ENCODE measurements at places on chromosomes 13 and 19.
A peak's percentile ranks its signal among the peaks of the same experiment; 100 is the strongest.

DNA sequence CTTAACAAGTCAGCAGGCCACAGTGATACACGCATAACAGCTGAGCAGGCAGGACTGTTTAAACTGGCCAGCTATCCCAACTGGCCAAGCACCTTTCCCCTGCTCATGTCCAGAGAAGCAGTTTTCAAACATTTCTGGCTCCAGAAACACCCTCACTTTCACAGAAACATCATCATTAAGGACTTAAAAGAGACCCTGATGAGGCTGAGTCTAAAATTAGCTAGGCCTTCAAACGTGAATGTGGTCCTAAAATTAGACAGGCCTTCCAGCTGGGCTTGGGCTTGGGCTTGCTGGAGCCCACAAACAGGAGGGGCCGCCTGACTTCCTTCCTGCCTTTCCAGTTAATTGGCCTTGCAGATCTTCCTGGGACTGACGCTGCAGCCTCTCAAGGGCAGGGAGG, 334.2 kb downstream of the DNAJC15 start:
- no peak for DNase-seq

DNA sequence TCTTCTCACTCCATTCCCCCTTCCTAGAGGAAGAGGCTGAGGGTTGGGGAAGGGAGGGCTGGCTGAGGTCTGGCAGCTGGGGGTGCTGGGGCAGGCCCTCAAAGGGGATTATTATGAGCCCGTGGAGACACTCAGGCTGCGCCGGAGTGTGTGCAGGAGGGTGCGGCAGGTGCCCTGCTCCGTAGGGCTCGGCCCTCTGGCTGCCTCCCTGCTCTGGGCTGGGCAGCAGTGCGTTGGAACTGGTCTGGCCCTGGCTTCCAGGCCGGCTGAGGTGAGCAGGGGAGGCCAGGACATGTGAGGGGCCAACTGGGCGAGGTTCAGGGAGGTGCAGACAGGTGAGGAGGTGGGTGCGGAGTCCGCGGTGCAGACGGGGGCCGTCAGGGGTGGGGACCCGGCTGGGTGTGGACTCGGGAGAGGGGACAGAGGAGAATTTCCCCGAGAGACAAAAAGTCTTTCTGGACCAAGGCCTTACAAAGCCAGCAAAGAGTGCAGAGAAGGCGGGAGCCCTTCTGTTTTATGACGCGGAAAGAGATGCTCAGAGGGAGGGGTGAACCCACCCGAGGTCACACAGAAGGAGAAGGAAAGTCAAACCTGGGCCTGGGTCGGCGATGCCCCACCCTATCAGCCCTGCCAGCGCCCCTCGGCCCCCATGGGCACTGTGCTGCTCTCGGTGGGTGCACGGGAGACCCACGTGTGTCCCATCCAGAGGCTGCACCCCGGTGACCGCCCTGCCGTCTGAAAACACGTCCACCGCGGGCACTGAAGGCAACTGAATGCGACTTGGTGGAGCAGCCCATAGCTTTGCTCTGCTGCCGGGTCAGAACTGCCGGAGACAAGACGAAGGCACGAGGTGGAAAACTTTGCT, 31.0 kb downstream of the PIP5K1C start:
- DNase-seq = no peak

GRCh38 chr19:371501-372168, 27.0 kb upstream of the MIER2 start:
- DNase-seq = no peak

GRCh38 chr19:14405380-14405757, 13.8 kb downstream of the DDX39A start:
- DNase-seq = no peak

GRCh38 chr13:101624981-101625380, 172.5 kb downstream of the ITGBL1 start:
- DNase-seq = no peak

DNA sequence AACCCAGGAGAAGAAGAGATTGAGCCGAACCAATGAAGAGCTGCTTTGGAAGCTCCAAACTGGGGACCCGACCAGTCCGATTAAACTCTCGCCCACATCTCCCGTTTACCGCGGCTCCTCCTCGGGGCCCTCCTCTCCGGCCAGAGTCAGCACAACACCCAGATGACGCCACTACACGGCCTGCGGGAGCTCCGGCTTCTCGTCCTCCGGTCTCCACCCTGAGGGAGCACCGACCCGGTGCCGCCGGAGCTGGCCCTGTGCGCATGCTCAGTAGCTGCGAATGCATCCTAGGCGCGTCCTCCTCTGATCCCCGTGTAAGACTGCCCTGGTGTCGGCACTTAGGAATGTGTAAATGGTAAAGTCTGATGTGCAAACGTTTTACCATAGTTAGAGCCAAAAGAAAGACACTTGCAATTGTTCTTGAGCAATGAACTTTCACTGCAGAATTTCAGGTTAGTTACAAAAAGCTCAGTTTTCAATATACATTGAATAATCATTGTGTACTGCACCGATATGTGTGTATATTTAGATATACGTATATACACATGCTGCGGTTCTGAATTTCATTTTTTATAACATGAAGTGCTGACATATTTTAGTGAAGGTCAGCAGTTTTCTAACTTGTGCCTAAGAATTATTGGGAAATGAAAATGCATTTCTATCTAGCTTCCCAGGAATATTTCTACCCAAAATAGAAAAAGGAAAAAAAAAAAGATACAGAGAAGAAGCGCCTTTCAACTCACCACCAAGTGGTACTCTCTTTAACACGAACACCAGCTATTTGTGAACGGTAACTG, 92.2 kb downstream of the SLC7A1 start:
- no peak for DNase-seq

DNA sequence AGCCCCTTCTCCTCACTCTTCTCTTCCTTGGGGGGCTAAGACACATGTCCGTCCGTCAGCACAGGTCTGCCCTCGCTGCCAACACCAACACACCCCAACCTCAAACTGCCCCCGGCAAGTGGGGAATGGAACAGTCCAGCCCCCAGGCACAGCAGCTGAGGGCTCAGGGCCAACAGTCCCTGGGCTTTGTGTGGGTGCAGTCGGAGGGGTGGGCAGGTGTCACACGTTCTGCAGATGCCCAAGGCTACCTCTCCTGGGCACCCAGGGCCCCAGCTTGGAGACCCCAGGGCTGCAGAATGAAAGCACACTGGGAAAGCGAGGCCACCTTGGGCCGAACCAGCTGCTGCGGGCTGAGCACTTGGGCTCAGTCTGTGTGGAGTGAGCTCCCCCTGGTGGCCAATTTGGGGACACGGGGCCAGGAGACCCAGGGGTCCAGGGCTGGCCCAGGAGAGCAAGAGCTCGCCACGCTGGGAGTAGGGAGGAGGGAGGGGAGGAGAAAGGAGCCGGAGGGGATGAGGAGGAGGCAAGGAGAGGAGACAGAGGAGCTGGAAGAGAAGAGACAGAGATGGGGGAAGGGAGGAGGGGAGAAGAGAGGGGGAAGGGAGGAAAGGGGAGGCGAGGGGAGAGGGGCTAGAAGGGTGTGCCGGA, 14.0 kb upstream of the ATP8B3 start:
- DNase-seq = peak; percentile 75

DNA sequence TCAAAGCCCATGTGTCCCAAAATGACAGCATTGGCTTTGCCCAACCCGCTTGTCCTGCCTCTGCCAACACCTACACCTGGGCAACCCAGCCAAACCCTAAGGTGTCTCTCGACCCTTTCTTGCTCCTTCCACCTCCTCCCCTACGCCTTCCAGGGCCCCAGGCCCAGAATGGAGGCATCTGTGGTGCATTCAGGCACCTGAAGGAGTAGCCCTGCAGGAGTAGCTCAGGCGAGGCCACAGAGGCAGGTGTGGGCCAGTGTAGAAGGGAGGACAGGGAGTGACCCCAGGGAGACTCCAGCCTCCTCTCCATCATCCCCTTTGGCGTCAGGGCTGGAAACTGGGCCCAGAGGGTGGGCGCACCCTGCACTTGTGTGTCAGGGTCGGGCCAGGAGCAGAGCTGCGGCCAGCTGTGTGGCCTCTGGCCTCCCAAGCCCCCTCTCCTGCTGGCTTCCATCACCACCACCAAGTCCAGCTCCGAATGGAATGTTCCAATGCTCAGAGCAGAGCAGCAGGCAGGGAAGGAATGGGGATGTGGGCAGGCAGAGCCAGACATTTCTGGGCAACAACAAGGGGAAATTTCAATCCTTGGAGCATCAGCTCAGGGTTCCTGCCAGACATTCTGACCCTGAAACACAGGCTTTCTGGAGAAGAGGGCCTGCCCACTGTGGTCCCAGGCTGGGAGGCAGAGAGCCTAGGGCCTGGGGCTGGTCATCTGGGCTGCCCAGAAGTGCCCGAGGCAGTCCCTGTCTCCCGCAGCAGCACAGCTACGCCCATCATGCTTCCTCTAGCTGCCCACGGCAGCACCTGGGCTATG, 16.4 kb downstream of the PLEKHF1 start:
- DNase-seq = no peak

DNA sequence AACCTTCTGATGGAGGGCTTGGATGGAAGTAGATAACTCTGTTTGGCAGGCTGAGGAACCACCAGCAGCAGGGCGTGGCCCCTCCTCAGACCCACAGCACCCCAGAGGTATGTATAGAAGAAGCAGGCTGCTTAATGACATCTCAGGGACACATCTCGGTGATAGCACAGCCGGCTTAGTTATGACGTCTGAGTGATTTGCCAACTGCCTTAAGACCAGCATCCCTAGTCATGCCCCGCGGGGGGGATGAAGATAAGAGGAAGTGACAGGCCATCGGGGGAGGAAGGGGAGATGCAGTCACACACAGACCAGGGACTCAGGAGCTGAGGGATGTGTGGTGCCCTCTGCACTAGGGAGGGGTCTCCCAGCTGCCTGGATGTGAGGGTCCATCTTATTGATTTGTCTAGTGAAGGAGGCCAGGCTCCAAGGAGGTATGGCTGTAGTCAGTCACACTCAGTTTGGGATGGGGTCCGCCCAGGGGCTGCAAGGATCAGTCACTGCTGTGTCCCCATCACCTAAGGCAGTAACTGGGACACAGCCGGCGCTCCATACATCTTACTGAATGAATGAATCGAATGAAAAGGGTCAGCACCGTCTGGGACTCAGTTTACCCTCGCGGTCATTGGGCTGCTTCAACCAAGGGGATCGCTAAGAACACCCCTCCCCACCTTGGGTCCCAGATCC, 19.2 kb upstream of the ERCC1 start:
- no peak for DNase-seq

GRCh38 chr13:73580513-73581267, 521.9 kb downstream of the KLF5 start:
- no peak for DNase-seq

DNA sequence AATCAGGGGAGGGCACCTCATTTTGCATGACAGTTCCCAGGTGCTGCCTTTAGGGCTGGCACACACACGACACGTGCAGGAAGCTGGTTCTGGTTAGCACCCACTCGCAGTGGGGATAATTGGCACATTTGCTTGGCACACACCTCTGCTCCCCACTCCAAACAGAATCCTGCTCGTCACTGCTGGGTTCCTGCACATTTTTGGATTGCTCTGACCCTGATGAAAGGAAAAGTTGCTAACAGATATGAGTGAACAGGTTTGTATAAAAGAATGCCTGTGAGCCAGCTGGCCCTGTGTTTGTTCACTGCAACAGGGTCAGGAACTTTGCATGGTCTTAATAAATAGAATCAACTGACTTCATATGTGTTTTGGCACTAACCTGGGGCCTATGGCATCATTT, 1500.4 kb downstream of the EFNB2 start:
- DNase-seq = no peak

- no peak for DNase-seq
Observed at GRCh38 chr19:44866664-44867063, 20.6 kb downstream of the NECTIN2 start.

- DNase-seq = no peak
Observed at GRCh38 chr19:32230441-32230840, 115.0 kb upstream of the ZNF507 start.

DNA sequence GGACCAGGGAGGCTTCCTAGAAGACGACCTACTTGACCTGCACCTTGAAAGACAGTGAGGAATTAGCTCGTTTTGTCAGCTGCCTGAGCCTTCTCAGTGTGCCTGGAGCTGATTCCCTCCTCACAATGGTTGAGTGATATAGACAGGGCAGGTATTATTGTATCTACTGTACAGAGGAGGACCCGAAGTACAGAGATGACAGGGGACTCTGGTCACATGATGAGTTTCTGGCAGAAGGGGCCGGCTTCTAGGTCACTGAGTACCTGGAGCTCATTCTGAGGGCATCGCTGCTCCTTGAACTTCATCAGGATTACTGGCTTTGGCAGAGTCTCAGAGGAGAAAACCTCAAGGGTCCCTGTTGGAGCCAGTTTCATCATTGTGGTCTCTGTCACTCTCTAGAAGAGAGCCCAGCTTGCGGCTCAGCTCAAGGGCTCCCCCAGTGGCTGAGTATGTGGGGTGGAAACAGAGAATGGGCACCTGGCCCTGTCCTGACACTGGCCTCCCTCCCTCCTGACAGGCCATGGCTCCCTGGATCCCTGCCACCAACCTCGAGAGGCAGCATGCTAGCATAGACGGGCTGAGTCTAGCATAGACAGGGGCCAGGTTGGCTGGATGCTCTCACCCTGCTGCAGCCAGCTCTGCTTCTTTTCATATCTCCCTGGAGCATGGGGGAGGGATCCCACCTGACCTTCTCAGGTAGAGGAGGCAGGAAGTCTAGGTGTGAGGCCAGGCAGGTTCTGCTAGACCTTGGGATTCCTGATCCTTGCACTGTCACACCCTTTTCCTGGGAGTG, 38.7 kb downstream of the NFIX start:
- DNase-seq = peak; percentile 36

Data from activated CD4-positive, alpha-beta T cell treated with anti-CD3 and anti-CD28 coated beads, Interleukin-2, amount 50 U/mL, for 4 hours (primary cell).